ENCODE measurements at places on chromosomes 6 and 20.

DNA sequence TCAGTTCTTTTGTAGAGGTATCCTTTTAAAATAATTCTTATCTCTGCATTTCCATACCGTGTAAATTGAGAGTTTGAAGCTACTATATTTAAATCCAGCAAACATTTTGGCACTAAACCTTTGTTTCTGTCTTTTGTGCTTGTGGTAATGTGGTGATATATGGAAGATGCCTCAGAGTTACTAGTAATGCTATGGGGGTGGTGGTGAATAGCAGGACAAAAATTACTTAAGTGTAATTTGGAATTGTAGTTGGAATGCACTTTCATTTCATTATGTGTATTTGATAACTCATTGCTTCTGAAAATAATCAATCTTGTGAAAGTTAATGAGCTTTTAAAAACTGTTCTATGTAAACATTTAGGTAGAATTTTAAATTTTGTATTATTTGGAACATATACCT lies 404.5 kb downstream of the PHF3 start:
- DNase-seq = no peak

GRCh38 chr6:116764961-116765841 lies at the start of gene FAM162B:
Gene FAM162B, minus strand, starts transcription at chr6:116765719. Its CDS starts 143 bp downstream, at chr6:116765576.
- DNase-seq = no peak

DNA sequence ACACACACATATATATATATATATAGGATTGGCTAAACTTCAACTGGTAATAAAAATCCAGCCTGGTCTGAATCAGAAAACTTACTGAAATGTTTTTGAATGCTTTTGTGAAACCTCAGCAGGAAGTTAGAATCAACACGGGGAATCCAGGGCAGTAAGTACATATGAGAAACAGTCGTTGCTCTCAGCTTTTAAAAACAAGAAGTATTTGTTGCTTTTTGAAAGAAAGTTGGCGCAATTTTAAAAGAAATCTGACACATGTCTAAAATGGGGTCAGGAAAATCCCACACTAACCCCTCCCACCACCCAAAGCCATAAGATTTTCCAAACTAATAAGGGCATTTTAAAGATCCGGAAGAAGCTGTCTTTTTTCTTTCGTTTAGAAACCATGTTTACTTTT lies 11.5 kb upstream of the CCDC170 start:
- no peak for DNase-seq

DNA sequence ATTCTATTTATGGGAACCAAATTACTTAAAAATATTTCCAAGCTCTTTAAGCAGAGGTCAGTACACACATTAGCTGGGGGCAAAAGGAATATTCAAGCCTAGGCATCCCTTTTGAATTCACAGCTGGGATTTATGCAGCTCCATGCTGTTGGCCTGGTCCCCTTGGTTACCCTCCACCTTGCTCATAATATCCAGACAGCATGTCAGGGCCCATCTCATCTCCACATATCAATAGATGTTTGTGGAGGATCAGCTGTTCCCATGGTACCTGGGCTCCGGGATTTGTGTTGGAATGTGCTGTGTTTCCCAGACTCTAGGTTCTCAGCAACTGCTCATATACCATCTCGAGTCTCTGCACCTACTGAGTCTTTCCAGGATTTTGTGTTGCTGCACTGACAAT lies 534.8 kb downstream of the BMP2 start:
- no peak for DNase-seq

- DNase-seq = no peak
Measured at GRCh38 chr6:158798311-158798710, 20.9 kb downstream of the EZR start.

DNA sequence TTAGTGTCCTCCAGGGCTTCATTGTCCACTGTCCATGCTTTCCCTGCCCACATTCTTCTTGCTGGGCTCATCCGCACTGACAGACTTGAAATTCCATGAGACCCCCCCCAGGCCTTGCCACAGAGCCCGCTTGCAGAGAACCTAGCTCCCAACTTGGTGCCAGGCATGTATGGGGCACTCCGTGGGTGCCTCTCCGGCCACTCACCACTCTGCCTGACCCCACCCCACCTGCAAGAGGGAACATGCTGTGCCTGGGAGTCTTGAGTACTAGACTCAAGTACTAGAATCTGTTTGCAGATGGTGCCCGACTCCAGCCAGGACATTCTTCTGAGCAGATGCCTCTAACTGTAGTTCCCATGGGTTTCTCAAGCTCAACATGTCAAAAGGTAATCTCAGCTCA lies 47.9 kb downstream of the TRERF1 start:
- DNase-seq = no peak

- DNase-seq = no peak
Measured at GRCh38 chr6:156013155-156013554, 557.5 kb upstream of the NOX3 start.

GRCh38 chr20:40582531-40582930 lies 106.5 kb downstream of the MAFB start:
- DNase-seq = no peak

DNA sequence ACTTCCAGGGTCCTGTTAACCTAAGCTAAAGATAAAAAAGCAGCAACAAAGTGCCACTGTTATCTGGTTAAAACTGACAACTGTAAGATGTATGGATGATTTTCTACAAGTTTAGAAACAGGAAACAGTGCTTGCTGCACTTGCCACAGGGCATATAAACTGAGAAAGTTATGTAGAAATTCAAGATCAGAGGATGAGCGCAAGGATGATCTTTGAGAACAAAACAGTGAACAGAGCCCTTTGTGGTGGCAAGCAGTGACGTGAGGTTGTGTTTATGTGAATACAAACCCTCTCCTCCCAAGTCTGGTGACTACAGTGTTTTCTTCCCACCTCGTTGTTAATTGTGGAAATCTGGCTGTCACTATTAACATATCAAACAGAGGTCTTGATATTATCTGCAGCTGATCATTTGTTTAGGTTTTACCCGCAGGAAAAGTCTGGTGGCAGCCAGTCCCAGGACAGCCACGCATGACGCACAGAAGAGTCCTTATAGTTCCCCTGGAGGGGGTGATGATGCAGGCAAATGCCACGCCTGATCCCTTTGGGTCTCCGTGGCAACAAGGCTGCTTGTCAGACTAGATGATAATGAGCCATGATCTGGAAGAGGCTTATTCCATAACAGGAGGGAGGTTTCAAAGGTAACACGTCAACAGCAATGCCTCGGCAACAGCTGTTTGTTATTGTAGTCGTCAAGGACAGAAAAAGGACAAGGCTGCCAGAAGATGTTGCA lies 43.1 kb upstream of the TNFAIP3 start:
- peak; percentile 96 for DNase-seq

DNA sequence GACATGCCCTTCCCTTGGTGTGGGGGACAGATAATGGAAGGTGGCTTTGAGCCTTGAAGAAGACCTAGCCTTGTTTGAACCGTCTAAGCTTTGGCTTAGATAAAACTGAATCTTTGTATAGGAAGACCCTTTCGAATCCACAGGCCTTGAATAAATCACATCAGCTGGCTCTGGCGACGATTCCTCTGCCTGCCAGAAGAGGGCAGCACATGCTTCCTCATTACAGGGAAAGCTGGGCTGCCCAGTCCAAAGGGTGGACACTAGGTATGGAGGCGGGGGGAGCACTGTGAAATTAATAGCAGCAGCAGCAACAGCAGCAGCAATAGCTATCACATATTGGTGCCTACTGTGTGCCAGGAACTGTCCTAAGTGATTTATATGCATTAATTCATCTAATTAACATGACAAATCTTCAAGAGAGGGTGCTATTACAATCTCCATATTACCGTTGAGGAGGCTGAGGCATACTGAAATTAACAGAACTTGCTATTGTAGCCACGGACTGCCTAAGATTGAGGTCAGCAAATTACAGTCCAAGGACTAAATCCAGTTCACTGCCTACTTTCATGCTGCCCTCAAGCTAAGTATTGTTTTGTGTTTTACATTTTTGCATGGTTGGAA lies 85.1 kb downstream of the CLIC5 start:
- peak; percentile 75 for DNase-seq

DNA sequence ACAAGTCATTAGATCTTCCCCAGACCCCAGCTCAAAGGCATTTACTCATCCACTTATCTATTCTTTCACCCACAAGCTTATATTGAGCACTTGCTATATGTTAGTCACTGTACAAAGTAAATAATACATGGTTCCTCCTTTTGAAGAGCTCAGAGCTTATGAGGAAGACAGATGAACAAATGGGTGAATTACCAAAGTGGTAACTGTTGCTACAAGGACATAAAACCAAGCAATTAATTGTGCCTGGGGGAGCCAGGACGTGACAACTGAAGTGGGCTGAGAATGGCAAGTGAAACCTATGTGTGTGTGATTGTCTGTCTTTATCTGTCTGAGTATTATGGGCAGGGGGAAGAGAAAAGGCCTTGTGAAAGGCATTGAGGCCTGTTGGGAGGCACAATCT lies 45.6 kb upstream of the AKIRIN2 start:
- DNase-seq = no peak

DNA sequence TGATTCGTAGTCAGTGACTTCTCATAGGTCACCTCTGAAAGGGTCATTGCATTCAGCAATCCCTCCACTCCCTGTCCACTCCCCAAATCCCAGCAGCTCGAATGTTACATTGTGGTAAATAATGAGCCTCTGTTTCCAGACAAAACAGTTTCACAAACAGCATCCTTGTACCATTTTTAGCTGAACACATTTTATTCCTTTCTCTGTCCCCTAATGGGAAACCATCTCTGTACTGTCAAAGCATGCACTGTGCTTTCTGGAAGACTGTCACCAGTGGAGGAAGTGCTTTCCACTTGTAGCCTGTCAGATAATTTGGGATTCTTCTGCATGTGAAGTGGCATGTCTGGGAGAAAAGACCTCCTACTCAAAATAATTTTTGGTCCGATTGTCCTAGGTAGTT lies 82.0 kb downstream of the SLC35F1 start:
- DNase-seq = no peak

GRCh38 chr20:35954200-35954906 lies at the start of gene SCAND1:
Gene SCAND1, minus strand, starts transcription at chr20:35954502. Its CDS starts 218 bp downstream, at chr20:35954284.
- peak; percentile 95 for DNase-seq

GRCh38 chr6:137216875-137217553 lies 2.2 kb downstream of the IFNGR1 start:
- DNase-seq = no peak

GRCh38 chr6:21537637-21538036 lies 55.9 kb upstream of the SOX4 start:
- no peak for DNase-seq

DNA sequence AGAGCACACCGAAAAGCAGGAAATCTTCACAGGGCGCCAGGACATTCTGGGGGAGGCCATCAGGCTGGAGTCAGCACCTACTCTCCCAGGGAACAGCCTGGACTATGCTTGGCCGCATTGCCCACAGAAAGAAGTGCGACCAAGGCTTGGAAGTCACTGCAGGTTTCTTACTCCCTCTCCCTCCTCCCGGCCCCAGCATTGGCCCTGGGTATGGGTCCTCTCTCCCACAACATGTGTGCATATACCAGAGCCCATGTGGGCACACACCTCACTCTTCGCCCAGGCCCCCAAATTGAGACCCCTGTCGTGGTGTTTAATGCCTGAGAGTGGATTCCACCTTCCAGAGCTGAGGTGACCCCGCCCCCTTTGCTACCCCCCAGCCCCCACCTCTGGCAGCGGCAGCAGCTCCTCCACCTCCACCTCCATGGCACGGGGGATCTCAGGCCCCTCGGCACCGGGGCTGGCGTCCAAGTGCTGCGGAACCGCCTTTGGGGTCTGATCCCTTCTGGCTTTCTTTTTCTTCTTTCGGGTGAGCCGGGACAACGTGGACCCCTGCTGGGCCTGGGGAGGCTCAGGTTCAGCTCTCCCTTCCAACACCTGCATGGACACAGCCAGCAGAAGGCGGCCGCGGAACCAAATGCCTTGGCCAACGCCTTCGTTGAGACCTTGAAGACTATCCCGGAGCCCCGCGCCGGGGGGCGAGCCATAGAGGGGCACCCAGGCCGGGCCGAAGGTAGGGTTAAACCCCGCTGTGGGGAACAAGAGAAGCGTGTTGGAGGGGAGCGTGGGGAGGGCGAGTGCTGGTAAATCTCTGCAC lies 15.2 kb upstream of the SPAG4 start:
- DNase-seq = no peak

DNA sequence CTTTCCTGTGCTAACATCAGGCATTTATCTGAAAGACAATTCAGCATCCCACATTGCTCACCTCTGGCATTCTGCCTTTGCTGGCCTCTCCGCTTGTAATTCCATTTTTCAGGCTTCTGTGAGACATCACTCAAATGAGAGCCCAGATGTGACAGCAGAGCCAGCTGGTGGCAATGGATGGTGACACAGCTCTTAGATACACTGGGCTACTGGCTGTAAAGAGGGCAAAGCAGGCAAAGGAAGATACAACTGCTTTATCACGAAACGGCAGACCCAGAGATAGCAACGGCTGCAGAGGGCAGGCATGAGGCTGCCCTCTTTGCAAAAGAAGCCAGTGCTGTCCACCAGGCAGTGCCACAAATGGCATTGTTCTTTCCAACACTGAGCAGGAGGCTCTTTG lies 329.8 kb downstream of the KIF16B start:
- no peak for DNase-seq

- no peak for DNase-seq
Measured at GRCh38 chr6:29791786-29792122, 35.9 kb upstream of the HLA-G start.

DNA sequence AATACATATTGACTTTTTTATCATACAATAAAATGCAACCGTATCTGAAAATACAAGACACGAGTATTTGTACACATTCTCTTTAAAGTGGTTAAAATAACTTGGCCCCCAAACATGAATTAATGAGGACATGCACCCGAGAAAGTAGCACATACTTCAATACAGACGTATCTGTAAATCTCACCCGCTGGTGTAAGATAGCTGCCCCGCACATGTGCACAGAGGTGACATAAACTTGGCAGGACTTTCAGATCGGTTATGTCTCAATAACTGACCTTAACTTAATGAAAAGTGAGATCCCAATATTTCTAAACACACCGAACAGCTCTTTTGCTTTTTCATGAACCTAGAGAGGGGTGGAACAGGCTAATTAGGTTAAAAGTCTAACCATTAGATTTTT lies 91.5 kb upstream of the RPS6KA2 start:
- DNase-seq = no peak

GRCh38 chr20:25017257-25017803 lies 24.8 kb upstream of the APMAP start:
- no peak for DNase-seq

DNA sequence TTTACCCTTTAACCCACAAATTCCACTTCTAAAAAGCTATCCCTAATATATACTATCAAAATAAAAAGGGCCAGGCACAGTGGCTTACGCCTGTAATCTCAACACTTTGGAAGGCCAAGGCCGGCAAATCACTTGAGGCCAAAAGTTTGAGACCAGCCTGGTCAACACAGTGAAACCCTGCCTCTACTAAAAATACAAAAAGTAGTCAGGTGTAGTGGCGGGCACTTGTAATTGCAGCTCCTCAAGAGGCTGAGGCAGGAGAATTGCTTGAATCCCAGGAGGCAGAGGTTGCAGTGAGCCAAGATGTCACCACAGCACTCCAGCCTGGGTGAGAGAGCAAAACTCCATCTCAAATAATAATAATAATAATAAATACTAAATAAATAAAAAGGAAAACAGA lies 82.5 kb downstream of the TRIM27 start:
- DNase-seq = no peak

- DNase-seq = no peak
Measured at GRCh38 chr20:8431538-8432434, 299.7 kb downstream of the PLCB1 start.

Measured in natural killer cell (primary cell).